Germinal center (tissue), 1 donor: ENCODE measurements at places on chromosomes 1 and 21.
A peak's percentile ranks its signal among the peaks of the same experiment; 100 is the strongest.

DNA sequence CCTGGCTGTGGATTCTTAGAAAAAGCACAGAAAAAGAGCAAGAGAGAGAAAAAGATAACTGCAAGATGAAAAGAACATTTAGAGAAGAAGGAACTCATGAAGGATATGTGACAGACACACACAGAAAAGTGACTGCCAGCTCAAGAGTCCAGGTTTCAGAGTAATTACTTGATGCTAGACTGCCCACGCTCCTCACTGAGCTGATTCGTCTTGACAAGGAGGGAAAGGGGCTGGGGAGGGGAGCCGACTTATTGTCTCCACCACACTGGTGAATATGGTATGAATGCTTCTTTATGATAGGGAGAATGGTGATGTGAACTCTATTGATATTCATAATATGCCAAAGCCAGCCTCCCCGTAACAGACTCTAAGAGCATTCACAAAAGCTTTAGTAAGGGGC lies 140.4 kb downstream of the BRINP2 start:
- no peak for DNase-seq

- peak; percentile 16 for DNase-seq
Measured at GRCh38 chr21:33642896-33643657, 776 bp downstream of the ITSN1 start.

DNA sequence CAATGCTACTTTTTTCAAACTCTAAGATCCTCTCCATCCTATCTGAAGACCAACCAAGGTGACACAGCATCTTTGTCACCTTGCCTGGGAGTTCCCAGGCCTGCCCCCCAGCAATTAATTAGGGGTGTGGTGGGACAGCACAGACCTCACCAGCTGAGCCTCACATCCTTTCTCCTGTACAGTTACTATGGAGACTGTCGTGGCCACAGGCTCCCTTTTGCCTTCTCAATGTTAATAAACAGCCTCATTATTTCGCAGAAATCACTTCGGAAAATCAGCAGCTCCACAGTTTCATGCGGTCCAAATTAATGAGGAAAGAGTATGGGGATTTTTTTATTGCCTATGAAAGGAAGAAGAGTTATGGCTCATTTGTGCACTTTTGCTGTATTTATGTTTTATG lies 378.3 kb downstream of the NPHP4 start:
- no peak for DNase-seq

- no peak for DNase-seq
Measured at GRCh38 chr1:246567646-246568235, 1.5 kb downstream of the CNST start.

DNA sequence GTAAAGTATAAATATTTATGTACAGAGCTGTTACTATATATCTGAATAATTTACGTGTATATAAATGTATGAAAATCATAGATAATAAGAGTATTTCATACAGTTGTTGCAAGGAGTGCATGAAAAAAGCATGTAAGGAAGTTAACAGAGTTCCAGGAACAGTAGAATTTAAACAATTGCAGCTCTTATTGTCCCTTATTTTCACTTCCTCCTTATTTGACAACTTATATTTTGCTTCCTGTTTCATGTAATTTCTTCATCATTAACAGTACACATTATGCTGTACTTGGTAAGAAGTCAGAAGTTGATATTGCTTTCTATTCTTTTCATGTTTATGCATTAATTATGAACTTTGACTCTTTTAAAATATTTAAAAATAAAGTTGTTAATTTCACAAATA lies 681.5 kb downstream of the LRRIQ3 start:
- DNase-seq = no peak

DNA sequence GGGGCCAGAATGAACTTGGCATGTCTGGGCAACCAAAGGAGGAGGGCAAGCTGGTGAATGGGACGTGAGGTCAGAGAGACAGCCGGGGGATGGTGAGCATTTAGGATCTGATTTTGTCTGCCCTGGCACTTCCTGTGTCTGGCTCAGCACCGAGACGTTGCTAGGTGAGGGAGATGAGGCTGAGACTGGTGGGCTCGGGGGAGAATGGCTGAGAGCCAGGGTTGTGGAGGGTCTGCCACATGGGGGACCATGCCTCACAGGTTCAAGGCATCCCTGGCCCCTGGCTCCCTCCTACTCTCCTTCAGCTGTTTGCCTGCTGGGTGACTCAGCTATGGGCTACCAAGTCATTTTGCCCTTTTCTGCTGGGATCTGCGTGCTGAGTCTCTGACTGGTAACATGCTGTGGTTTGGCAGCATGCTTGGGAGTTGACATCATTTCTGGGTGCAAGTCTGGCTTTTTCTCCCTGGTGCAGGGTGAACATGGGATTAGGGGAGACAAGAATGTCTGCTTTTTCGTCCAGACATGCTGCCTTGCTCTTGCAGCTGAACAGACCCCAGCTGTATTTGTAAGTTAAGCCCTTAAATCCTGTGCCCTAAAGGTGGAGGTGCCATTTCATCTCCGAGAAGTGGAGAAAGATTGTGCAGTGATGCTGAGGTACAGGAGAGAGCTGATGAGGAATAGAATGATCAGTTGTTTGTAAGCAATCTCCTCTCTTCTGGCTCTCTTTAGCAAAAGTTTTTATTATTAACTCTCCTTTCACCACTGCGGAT lies 17.6 kb downstream of the GALNT2 start:
- DNase-seq = no peak

- DNase-seq = no peak
Measured at GRCh38 chr21:45037986-45038385, 36.4 kb upstream of the ADARB1 start.

- DNase-seq = peak; percentile 24
Measured at GRCh38 chr1:203682473-203683383, 56.1 kb downstream of the ATP2B4 start.

DNA sequence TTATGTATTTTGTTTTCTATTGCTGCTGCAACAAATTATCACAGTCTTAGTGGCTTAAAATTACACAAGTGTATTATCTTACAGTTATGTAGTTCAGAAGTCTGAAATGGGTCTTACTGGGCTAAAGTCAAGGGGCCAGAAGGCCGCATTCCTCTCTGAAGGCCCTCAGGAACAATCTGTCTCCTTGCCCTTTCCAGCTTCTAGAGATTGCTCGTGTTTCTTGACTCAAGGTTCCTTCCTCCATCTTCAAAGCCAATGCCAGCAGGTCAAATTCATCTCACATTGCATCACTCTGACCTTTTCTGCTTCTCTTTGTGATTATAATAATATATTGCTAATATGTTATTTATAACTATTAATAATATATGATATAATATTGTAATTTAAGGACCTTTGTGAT lies 97.1 kb downstream of the DIRAS3 start:
- no peak for DNase-seq

DNA sequence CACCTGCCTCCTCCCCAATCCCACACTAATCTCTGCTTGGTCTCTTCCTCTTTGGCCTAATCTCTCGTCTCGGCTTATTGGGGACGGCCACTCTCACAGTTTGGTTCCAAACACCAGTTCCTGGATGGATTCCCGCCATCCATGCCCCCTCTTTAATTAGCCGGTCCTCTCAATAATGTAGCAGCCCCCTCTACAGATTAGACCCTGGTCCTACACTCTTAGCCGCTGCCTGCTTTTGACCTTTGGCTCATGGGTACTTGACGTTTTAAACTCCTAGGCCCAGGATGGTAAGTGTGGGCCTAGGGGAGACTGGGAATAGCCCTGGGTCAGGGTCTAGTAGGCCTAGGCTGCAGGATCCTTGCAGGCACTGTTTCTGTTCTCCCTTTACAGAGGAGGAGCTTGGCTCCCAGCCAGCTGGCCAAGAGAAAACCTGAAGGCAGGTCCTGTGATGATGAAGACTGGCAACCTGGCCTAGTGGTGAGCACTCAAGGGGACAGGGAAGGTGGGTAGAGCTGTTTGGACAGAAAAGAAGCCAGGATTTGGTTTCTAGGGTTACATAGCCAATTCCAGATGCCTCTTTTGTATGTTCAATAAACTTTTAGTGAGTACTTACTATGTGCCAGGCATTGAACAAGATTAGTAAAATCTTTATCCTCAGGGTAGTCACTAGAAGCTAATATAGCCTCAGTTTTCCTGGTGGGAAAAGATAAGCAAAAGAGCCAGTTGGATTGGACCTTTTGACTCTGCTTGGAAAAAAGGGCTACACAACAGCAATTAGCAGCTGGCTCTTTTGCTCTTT lies 758 bp downstream of the RAD54L start:
- peak; percentile 24 for DNase-seq

GRCh38 chr1:191261111-191261510 lies 783.4 kb upstream of the BRINP3 start:
- DNase-seq = no peak

DNA sequence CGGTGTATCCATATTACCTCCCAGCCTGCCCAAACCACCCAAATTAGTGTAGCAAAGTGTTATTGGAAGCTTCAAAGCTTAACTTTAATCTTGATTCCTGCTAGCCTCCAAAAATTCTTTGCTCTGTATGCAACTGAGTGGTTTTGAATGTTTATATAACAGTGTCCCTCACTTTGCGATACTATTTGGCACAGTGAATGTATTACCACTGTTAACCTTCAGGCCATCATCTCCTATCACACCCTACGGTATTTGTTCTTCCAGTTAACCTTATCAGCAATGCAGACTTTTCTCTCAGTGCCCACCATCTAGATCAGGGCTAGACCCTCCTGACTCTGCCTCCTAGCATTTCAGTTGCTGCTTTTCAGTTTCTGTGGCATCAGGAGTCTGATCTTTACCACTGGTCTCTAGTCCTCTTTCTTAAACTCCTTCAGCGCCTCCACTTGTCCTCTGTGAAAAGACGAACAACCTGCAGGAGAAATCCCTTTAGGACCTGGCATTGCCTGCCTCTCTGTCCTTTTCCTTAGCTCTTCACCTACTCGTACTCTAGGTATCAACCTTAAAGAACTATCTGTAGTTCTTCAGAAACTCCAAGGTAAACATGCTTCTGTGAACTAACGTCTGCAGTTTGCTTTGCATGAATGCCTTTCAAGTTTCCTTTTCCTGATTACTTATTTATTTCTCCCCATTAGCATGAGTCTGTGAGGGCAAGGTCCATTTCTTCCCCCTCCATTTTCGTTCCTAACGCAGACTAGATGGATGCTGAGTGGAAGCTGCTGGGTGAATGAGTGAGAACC lies 71.7 kb downstream of the SNX7 start:
- DNase-seq = no peak

- DNase-seq = no peak
Measured at GRCh38 chr1:100400404-100400803, 48.1 kb downstream of the CDC14A start.

- DNase-seq = no peak
Measured at GRCh38 chr1:7060745-7061144, 275.5 kb downstream of the CAMTA1 start.

DNA sequence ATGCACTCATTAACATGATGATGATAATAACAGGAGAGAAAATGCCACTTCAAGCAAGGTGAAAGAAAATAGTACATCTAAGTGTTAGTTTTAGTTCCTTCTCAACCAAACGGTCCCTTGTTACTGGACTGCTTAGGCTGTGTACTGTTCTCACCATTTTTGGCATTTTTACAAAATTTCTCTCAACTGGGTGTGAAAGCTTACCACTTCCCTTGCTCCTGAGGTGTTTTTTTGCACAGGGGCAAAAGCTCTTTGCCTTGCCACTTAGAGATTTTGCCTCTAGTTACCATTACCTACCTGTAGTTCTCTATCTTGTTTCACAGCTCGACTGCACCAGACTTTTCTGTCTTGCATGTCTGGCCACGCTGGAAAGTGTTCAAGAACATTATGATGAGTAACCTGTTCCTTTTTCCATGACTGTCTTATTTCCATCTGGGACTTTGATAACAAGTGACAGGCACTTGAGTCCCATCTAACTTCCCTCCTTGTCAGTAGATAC lies 10.7 kb downstream of the NEK7 start:
- peak; percentile 28 for DNase-seq

- DNase-seq = no peak
Measured at GRCh38 chr1:87612956-87613355, 284.3 kb downstream of the LMO4 start.

DNA sequence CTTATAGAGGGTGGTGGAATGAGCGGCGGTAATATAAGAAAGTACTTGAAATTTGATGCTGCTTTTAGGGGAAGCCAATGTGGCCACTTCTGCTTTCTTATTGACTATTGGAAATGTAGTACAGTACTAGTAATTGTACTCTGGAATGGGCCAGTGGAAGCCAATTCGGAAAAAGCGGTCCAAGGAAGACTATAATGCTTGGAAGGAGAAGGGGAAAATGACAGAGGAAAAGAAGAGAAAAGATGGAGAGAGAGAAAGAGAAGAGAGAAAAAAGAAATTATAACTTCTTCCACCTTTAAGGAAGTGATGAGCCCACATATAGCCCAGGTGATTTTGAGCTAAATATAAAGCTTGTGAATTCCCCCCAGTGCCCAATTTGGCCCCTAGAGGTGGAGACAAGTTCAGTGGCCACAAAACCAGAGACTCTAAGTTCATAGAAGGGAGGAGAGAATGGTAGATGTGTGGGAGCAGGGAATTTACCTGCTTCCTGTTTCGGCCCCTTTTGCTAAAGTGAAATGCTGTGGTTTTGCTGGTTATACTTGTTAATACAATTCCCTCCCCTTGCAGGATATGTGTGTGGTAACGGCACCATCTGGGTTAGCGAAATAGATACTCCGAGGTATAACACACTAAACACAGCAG lies 35.7 kb upstream of the DUSP10 start:
- DNase-seq = peak; percentile 55

GRCh38 chr1:45843474-45843905 lies 40.1 kb downstream of the MAST2 start:
- peak; percentile 32 for DNase-seq

DNA sequence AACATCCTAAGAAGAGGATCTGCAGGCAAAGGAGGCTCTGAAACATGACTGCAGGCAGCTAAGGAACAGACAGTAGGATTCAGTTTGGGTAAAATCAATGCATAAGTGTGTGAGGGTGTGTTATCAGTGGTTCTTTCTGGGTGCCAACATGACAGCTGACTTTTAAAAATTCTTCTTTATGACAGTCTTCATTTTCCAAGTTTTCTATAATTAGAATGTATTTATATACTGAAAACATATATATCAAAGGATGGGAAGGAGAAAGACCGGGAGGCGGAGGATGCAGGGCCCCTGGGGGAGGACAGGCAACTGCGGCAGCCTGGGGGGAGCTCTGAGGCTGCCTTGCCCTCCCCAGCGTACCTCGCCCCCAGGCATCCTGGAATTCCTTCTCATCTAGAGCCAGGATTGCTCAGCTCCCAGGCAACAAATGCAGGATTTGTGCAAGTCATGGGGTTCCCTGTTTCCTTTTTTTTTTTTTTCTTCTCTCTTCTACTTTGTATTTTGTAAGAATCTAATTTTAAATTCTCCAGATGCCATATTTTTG lies 104.8 kb downstream of the CSMD2 start:
- DNase-seq = no peak

- no peak for DNase-seq
Measured at GRCh38 chr1:200780545-200781369, 42.1 kb downstream of the CAMSAP2 start.
